ENCODE measurements at places on chromosomes 11 and 22.
A peak's percentile ranks its signal among the peaks of the same experiment; 100 is the strongest.

GRCh38 chr11:8403310-8403709 is 139.6 kb upstream of the LMO1 start:
- no peak for DNase-seq

DNA sequence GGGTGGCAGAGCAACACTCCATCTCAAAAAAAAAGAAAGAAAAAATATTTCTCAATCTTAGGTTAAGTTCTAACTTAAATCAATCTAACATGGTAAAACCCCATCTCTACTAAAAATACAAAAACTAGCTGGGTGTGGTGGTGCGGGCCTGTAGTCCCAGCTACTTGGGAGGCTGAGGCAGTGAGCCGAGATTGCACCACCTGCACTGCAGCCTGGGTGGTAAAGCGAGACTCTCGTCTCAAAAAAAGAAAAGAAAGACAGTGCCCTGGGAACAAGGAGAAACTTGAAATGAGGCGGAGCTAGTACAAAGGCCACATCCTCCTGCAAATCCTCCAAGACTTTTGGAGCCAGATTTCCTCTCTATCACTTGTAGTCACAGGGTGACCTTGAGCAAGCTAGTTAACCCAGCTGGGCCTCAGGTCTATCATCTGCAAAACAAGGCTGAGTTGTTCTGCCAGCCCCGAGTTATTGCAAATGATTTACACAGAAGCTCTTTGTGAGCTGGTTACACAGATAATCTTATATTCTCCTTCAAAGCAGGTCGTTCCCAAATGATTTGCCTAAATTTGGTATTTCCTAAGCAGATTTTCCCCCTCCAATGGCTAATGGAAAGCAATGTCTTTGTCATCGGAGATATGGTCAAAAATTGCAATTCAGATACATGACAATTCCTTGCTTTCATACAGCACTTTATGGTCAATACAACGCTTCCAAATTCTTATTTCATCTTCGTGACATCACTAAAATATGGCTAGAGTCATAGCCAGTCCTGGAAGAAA is 1.9 kb downstream of the ANKRD54 start:
- no peak for DNase-seq

- no peak for DNase-seq
Observed at GRCh38 chr11:66641834-66642233, 3.3 kb downstream of the RBM4 start.

DNA sequence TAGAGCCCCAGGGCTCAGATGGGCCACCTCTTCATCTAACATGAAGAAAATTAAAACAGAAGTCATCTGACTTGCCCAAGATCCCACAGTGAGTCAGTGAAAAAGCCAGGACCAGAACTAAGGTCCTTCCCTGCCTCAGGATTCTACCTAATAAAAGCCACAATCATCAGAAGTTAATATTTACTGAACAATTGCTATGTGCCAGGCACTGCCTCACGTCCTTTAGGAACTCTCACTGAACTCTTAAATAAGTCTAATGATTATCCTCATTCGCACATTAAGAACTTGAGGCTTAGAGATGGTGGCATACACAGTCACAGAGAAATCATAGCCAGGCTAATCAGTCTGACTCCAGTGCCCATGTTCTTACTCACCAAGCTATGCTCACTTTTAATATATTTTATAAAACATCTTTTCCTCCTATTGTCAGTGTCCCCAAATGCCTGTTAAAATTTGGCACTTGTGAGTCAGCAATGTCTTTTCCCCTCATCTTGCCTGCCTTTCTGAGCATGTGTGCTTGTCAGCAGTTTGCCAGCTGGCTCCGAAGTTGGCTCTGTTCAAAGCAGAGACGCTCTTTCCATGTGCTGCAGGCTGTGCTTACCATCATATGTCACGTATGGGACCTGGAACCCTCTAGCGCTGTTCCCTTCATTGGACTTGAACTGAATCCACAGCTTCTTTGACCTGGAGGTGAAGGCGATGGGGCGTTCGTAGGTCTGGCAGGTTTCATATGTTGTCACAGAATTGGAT is 21.5 kb upstream of the NRIP3 start:
- no peak for DNase-seq

DNA sequence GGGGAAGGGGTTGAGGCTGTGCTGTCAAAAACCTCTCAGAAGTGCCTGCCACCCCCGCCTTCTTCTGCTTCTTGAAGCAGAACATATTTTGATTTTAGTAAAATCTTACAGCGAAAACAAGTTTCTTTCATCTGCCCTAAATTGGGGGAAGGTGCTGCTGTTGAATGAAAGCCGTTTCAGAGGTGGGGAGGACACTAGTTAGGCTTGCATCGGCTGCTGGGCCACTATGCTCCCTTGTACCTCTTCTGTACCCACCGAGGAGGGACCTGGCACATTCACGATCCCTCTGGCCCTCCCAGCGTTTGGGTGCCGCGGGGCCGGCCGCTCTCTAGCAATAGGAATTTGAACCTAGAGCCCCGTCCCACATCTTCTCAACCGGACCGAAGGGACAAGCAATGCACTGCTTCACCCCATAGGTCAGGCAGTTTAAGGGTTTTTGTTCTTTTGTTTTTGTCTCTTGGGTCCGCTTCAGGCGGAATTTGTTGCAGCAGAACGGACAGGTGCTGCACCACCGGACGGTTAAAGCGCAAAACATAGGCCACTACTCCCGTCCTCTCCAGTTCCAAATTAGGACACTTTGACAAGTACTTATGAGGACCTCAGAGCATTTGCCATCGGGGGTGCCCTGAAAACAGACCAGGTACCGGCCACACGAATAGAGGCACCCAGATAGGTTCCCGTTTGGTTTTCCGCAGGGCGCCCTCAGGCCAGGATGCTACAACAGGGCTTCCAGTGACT is 5.6 kb downstream of the SLC6A5 start:
- no peak for DNase-seq

DNA sequence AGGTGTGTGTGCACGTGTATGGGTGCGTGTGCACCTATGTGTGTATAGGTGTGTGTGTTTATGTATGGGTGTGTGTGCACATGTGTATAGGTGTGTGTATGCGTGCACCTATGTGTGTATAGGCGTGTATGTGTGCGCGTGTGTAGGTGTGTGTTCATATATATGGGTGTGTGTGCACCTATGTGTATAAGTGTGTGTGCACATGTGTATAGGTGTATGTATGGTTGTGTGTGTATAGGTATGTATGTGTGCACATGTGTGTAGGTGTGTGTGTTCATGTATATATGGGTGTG is 26.9 kb downstream of the KCNQ1 start:
- DNase-seq, result no peak

DNA sequence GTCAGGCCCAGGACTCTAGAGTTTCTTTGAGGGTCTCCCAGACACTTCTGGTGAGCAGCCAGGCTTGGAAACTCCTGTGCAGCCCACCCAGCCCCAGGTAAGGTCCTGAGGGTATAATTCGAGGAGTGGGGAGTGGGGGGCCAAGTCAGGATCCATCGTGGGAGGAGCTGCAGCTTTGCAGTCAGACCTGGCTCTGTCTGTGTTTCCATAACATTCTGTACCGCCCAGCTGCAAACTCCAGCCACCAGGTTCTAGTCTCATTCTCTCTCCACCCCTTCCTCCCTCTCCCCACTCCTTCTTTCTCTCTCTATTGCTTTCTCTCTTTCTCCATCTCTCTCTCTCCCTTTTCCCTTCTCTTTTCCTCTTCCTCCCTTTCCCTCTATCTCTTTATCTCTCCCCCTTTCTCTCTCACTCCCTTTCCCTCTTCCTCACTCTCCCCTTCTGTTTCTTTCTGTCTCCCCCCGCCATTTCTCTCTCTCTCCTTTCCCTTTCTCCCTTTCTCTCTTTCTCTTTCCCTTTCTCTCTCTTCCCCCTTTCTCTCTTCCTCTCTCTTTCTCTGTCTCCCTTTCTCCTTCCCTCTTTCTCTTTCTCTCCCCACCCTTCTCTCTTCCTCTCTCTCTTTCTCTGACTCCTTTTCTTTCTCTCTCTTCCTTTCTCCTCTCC is 127.2 kb downstream of the MN1 start:
- no peak for DNase-seq

GRCh38 chr11:86103808-86104207 is 34.9 kb upstream of the PICALM start:
- DNase-seq, result no peak

DNA sequence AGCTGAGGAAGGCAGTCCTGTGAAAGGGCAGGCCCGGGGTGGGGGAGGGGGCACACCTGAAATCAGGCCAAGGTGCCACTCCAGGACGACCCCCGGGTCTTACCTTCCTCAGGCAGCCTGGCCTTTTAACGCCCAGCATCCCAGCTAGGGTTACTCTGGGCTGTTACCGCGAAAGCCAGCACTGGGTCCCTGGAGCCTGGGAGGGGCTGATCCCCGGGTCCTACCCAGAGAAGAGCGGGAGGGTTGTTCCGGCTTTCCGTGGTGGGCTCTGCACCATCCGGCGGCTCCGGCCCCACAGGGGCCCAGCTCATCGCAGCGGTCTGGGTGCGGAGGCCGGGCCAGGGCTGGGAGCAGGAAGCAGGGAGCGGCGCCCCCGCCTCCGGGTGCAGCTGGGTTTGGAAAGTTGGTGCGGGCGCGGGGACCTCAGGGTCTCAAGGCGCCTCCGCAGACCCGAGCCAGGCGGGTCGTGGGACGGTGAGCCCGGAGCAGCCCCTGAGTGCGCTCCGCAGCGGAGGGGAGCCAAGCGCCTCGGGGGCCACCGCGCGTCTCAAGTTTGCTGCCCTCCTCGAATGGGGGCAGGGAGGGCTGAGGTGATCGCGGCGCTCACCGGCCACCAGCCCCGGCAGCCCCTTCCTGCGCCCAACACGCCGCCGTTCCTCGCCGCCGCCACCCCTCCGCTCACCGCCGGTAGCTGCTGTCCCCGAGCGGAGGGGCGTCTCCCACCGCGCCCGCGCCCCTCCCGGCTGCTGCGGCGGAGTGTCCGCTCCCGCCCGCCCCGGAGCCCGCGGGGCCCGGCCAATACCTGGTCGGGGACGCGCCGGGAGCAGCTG is 831 bp downstream of the CHST1 start:
- no peak for DNase-seq

DNA sequence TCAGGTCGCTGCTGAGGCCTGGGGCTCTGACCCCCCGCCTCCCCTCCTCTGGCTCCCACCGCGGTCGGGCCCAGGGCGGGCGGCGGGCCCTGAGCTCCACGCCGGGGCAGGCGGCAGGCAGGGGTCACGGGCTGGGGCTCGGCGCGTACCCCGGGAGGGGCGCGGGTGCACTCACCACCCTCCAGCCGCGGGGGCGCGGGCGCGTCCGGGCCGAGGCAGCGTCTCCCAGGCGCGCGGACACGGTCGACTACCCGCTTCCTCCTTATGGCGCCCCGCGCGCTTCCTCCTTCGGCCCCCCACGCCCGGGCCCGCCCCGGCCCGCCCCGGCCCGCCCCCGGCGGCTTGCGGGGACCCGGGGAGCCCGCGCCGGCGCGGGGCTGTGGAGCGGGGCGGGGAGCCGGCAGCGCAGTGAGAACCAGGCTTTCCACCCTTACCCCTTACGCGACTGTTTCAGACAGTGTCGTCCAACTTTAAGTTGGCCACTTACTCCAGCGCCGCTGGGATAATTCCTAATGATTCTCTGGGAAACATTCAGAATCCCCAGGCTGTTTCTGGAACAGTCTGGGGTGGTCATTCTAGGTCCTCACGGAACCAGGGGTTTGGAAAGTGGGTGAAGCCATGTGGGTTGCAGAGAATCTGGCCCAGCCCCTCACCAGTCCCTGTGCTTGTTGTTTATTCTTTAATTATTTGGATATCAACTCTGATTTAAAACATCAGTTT is at the start of gene BID:
Gene BID, minus strand, starts transcription at position 264 of the 720 bp plus-strand sequence. CDS start 24,353 bp downstream, outside the sequence.
- DNase-seq, result peak; percentile 38

- DNase-seq, result no peak
Observed at GRCh38 chr22:40567626-40568328, 68.7 kb downstream of the MRTFA start.

DNA sequence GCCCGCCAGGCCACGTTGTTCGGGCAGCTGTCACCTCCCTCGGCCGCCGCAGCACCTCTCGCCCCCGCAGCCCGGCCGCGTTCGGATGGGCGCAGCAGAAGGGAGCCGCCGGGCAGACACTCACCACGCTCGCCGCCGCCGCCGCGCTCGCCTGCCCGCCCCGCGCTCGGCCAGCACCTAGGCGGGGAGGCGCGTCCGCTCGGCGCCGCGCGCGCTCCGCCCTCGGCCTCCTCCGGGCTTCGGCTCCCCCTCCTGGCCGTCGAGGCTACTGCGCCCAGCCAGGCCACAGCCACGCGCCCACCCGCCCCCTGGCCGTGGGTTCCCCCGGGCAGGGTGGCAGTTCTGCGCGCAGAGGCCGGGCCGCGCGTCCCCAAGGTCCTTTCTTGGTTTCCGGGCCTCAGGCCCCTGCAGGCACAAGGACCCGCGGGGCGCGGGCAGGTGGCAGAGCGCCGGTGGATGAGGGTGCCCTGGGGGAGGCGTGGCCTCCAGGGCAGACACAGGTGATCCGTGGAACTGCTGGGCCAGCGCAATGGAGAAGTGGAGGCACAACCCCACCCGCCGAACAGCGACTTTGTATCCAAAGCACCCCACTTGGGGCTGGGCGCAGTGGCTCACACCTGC is at the start of gene SLC25A22:
Gene SLC25A22, minus strand, starts transcription at position 189 of the 621 bp plus-strand sequence. CDS start 3,275 bp downstream, outside the sequence.
- DNase-seq, result peak; percentile 78

All from activated T-helper 1 cell treated with Interleukin-2 at 50 U/mL for 16 hours (primary cell).